ENCODE measurements at places on chromosomes 1 and 21.

- DNase-seq = no peak
Measured at GRCh38 chr21:28233536-28234220, 759.0 kb downstream of the LTN1 start.

GRCh38 chr1:5579966-5580365, 412.3 kb downstream of the NPHP4 start:
- no peak for DNase-seq

- DNase-seq = no peak
Measured at GRCh38 chr1:31507221-31507620, 69.1 kb upstream of the TINAGL1 start.

- DNase-seq = no peak
Measured at GRCh38 chr1:96374076-96374762, 347.4 kb upstream of the PTBP2 start.

DNA sequence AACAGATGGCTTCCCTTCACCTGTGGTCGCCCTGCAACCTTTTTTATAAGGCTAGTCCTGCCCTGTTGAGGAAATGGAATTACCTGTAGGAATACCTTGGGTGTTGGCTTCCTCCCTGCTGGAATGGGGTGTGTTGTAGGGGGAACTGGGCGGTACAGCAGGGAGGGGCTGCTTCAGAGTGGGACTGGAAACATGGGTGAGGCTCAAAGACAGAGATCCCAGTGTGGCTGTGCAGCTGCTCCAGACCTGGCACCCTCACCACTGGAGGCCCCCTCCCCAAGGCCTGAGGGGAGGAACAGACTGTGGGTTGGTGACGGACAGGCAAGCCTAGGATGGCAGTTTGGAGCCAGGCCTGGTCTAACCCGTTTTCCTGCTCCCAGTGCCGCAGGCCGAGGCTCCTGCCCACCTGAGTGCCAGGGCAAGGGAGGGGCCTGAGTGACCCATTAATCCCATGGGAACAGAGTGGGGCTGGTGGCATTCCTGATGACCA, 4.5 kb downstream of the EFNA3 start:
- DNase-seq = no peak

DNA sequence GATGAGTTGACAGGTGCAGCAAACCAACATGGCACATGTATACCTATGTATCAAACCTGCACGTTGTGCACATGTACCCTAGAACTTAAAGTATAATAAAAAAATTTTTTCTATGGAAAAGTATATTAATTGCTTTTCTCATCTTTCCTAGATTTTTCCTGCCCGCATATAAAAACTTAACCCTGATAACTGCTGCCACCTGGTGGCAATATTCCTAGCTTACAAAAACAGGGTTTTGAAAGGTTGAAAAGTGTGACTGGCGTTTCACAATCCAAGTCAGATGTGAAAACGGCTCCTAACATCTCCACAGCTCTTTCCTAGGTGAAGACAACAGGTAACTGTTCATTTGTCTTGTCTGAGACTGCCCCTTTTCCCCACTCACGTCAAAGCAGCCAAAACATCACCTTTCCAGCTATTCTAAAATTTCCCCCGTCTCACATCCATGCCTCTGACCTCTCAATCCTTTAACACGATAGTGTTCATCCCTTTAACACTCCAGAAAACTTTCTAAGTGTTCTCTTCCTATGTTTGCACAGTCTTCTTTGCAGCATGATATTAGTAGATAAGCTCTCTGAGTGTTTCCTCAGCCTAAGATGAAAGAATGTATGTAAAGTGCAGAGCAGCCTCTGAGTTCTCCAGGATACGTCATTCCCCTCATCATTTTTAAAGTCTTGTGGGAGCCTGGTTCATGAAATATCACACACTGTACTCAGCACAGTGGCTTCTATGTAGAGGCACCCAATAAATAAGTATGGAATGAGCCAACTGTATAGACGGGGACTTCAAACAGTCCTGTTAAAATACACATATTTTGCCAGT, 27.5 kb downstream of the OVGP1 start:
- DNase-seq = peak; percentile 73

GRCh38 chr1:78836726-78837125, 169.8 kb downstream of the ADGRL4 start:
- no peak for DNase-seq

GRCh38 chr21:42493109-42494060, 2.6 kb downstream of the RSPH1 start:
- DNase-seq = no peak

DNA sequence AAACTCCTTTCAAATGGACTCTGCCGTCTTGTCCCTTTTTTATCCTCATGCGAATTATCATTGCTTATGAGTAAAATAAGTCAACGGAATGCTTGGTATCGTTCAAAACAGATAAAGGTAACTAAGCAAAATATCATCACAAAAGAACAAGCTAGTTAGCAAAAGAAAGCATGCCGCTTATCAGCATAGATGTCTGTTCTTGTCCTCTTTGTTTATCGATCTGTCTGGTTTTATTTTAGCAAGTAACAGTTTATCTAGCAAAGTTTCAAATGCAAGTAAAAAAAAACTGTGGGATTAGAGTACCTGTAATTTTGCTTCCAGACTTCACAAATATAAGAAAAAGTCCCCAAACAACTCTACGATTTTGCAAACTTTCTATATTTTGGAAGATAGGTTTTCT, 561.5 kb downstream of the USP25 start:
- no peak for DNase-seq

GRCh38 chr1:164759144-164759920, 200.3 kb downstream of the PBX1 start:
- no peak for DNase-seq

DNA sequence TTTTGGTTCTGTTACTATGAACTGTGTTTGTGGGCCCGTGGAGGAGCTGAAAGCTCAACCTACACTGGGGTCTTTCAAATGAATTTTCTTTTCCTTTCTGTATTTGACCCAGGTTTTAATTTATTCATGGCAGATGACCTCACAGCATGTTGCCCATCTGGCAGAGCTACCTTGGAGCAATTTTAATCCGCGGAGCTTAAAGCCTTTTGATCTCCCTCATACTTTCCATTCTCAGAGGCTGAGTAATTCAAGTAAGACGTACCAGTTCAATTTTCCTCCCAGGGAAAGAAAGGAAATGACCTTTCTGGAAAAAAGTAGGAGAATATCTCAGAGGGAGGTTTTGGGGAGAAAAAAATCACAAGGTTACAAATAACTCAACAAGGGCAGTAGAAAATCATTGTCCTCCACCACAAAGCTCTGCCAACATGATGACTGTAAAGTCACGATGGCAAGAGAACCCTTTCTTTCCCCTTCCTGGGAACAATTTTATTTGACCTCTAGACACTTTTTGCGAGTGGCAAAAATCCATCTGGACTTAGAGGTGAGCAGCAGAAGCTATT, 21.6 kb upstream of the PCP4 start:
- no peak for DNase-seq

DNA sequence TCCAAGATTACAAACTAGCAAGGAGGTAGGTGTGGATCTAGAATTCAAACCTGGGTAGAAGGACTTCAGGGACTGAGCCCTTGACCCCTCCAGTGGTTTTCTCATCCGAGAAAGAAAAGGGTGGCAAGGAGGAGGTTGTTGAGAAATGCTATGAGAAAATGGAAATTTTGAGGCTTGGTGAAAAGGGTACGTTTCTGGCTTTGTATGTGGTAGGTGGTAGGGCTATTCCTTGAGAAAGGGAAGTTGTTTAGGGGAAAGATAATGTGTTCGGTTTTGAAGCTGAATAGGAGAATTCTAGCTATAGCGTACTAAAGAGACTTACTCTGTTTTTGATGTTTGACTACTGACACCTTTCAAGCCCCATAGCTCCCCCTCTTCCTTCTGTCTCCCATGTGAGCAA, 133.8 kb downstream of the CNIH3 start:
- no peak for DNase-seq

DNA sequence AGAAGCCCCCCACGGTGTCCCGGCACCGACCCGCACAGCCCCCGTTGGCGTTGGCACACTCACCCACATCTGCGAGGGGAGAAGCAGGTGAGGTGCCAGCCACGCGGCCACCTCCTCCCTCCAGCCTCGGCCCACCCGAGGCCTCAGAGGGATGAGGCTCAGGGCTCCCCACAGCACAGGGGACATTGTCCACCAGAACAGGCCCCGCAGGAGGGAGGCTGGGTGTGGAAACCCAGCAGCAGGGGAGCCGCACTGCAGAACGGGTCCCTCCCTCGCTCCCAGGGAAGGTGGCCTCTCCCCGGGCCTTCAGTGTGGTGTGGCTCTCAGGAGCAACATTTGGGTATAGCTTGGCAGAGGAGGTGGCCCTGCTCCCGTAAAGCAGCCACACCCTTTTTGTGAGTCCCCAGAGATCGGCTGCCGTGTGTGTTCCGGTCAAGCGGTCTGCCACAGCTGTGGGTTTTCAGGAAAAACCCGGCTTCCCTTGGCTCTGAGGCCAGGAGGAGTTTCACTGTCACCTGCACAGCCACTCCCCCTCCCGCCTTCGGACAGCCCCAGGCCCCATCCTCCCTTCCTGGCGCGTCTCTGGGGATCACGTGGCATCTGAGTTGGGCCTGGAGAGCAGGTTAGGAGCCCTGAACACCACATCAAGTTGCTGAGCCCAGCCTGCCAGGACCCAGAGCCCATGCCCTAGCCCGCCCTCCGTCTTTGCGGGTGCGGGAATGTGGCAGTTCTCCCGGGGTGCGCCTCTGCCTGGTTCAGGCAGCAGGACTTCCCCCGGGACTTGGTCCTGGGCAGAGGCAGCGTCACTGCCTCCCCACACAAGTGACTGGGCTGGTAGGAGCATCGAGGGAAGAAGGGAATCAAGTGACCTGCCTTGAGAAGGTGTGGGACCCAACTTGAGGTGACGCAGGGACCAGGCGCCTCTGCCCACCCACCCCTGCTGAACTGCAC, 64.0 kb downstream of the MEGF6 start:
- DNase-seq = no peak

DNA sequence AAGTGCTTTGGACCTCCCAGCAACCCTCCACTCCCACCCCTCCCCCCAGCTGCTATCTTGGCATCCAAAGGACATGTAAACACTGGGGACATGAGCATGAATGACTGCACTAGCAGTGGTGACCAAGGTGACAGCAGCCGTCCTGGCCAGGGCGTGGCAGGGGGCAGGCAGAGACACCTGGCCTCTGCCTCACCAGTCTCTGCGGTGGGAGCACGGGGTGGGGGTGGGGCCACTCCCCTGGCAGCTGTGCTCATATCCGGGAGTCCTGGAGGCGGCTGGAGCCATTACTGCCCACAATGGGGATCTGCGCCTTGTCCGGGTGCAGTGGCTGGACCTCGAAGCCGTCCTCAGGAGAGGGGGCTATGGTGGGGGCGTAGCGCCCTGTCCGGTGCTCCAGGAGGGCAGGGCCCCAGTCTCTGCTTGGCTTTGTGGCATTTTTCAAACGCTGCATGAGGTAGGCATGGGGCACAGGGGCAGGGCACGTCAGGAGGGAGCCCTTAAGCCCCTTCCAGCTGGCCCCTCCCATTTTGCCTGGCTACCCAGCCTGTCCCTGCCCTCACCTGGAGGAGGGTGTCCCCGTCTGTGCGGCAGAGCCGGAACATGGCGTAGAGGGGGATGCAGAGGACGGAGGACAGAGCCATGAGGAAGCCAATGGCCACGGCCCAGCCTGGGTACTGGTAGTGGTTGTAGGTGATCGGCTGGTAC, 6.0 kb downstream of the CCDC24 start:
- no peak for DNase-seq

GRCh38 chr1:40712405-40712944, 21.0 kb downstream of the NFYC start:
- DNase-seq = no peak
